ENCODE measurements at places on chromosomes 1 and 21. TPM values are rescaled to one million over a fixed set of nuclear protein-coding genes. Genes with fewer than 3 reads are reported as not detected.

- DNase-seq, result no peak
Observed at GRCh38 chr1:181015251-181015615, 7.4 kb downstream of the STX6 start.

The LIPI gene
- total RNA-seq, result not detected

GRCh38 chr1:219119839-219120238 is 53.8 kb upstream of the LYPLAL1 start:
- DNase-seq, result no peak

- DNase-seq, result no peak
Observed at GRCh38 chr21:43812139-43812821, 22.9 kb downstream of the RRP1 start.

- no peak for DNase-seq
Observed at GRCh38 chr1:175920381-175920780, 177.0 kb upstream of the TNR start.

DNA sequence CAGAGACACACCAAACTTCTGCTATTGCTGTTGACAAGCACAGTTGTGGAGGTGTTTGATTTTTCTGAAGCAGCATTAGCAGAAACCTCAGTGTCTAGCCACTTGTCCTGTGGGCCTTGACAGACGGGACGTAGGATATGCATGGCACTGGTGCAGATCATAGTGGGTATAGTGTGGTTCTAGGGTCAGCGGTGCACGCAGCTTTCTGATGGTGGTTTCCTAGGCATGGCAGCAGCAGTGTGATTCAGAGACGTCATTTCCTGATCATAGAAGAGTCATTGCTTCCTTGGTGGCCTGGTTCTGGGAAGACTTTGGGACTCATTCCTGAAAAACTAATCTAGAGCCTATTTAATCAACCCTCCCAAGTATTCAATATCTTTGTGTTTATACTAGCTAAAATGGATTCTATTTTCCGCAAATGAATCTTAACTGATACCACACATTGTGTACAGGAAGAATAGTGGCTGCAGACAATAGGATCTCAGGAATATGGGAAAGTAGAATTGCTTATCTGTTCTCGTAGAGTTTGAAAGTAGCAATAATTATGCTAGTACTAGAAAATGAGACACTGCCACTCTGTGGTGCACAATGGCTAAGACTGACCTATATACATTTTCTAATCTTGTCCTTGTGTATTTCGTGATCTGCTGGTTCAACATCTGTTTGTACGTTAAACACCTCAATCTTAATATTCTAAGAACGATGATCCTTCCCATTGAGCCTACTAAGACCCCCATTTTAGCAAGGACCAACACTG is 2.8 kb upstream of the USP1 start:
- DNase-seq, result no peak

DNA sequence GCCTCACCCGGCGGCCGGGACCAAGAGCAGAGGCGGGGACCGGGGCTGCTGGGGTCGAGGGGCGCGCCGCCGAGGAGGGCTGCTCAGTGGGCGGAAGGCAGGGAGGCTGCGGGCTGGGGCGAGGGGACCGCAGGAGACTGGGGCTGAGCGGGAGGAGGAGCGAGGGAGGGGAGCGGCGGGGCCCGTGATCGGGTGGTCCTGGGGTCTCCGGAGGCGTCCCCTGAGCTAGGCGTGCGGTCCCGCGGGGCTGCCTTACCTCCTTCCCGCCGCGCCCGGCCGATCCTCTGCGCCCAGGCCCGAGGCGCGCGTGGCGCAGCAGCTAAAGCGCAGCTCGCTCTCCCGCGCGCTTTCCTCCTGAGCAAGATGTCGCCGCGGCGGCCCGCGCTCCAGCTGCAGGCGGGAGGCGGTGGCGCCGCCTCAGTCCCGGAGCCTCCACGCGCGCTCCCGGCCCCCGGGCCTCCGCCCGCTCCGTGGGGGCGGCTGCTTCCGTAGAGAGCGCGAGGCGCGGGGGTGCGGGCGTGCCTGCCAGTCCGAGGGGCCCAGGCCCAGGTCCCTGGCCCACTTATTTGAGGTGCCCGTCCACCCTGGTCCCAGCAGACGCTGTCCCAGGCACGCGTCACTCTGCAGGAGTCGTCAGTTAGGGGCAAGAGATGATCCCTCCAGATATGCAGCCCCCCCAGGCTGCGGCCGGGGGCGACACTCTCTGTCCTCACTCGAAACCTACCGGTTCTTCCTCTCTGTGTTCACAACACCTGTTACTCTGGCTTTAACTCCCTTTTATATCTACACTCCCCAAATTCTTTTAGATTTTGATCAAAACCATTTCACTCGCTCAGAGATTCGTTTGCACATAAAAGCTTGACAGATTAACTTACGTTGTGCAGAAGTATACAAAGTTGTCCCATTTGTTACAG is at the start of gene CCSAP:
TSS of gene CCSAP (minus strand) at position 392 of the 914 bp plus-strand sequence. CDS start 582 bp downstream, outside the sequence.
- no peak for DNase-seq

- DNase-seq, result no peak
Observed at GRCh38 chr1:153586347-153586746, 20.7 kb upstream of the S100A2 start.

- peak; percentile 18 for DNase-seq
Observed at GRCh38 chr1:79497193-79497773, 490.8 kb upstream of the ADGRL4 start.

DNA sequence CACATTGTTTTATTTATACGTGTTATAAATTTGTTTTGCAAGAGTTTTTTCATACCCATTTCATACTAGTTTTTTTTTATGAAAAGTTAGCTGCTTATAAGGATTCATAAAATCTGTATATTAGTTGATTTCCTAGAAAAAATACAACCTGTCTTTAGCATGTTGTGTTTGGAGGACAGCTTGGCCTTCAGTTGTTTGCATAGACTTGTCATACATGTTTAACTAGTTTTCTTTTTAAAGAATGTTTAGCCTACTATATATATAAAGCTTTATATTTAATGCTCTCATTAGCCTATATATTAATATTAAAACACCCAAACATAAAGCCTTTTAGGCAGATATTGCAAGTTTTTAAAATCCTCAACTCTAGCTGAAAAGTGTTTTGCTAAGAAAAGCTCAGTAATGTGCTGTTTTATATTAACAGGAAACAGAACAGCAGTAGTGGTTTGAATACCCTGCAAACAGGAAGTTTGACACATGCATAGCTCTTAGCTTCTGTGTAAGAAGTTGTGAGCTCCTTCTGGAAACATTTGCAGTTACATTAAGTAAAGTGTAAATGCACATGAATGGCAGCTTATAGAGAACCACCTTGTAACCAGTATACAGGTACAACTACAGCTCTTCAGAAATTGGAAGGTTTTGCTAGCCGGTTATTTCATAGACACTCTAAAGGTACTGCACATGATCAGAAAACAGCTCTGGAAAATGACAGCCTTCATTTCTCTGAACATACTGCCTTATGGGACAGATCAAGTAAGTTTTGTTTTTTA is at the start of gene PRKACB:
TSS of gene PRKACB (plus strand) at position 476 of the 770 bp plus-strand sequence. CDS start at position 567, 91 bp downstream.
- peak; percentile 66 for DNase-seq

The TMEM61 gene
- not detected for total RNA-seq

GRCh38 chr1:85398391-85399064 is 66.4 kb downstream of the DDAH1 start:
- DNase-seq, result no peak

- no peak for DNase-seq
Observed at GRCh38 chr1:204126386-204126785, 25.5 kb downstream of the ETNK2 start.

The HPCA gene
- total RNA-seq, result not detected

The SPRR2A gene
- total RNA-seq, result not detected

DNA sequence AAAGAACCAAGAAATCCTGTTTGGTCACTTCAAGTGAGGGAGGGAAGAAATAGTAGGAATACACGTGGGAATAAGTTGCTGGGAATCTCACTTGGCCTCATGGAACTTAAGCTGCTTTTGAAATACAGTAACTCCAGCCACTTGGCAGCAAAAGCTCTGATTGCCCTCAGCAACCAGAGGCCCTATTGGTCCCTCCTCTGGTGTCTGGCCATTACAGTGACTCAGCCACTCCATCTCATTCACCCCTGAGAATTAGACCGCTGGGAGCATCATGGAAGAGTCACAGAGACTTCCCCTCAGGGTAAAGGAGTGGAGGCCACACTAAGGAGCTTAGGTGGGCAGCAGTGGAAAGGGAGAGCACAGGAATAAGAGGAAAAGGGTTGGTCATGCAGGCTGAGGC is 99.6 kb downstream of the ELAVL4 start:
- no peak for DNase-seq

GRCh38 chr1:215793180-215793579 is 226.1 kb downstream of the KCTD3 start:
- no peak for DNase-seq

The CDK18 gene
- 9.7 TPM for total RNA-seq

The ATP1A4 gene
- not detected for total RNA-seq

GRCh38 chr1:241411056-241411775 is 54.2 kb upstream of the RGS7 start:
- no peak for DNase-seq

DNA sequence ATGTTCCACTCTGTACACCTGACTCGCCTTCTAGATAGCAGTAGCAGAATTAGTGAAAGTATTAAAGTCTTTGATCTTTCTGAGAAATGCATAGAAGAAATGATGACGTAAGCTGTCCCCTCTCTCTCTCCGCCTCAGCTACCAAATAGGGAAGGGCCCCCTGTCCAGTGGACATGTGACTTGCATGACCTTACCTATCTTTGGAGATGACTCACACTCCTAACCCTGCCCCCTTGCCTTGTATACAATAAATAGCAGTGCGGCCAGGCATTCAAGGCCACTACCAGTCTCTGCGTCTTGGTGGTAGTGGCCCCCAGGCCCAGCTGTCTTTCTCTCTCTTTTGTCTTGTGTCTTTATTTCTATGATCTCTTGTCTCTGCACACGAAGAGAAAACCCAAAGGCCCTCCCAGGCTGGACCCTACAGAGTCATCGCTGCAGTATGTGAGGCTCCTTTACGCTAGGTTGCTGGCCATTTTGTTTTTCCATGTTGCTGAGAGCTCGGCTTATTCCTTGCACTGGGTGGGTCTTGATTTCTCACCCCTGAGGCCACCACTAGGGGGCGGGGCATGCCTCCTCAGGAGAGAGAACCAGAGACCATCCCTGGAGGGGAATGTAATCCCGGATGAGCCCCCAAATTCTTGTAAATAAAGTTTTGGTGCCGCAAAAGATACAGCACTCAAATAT is 16.0 kb upstream of the ZBTB8B start:
- no peak for DNase-seq

- no peak for DNase-seq
Observed at GRCh38 chr1:15610167-15610566, 7.1 kb upstream of the DDI2 start.

DNA sequence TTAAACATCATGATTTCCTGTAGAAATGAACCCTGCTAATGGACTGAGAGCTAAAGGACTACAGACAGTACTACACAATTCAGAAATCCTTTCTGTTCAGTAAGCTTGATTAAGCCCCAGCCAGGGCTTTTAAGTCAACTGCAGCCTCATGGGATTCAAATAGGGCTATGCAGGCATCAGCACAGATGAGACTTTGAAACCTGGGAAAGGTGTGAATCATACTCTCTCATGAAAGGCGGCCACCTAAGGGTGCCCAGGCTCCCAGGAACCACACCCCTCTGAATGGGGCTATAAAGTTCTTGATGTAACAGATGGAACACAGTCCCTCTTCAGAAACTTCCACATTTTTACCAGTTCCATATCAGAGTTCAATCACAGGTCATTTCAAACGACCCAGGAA is 7.6 kb downstream of the SIPA1L2 start:
- no peak for DNase-seq

The SNX7 gene
- total RNA-seq, result 35.6 TPM

The TNN gene
- 0.06 TPM for total RNA-seq

- no peak for DNase-seq
Observed at GRCh38 chr1:213623064-213623581, 364.6 kb upstream of the PROX1 start.

GRCh38 chr1:222876182-222876581 is 61.3 kb downstream of the DISP1 start:
- no peak for DNase-seq

DNA sequence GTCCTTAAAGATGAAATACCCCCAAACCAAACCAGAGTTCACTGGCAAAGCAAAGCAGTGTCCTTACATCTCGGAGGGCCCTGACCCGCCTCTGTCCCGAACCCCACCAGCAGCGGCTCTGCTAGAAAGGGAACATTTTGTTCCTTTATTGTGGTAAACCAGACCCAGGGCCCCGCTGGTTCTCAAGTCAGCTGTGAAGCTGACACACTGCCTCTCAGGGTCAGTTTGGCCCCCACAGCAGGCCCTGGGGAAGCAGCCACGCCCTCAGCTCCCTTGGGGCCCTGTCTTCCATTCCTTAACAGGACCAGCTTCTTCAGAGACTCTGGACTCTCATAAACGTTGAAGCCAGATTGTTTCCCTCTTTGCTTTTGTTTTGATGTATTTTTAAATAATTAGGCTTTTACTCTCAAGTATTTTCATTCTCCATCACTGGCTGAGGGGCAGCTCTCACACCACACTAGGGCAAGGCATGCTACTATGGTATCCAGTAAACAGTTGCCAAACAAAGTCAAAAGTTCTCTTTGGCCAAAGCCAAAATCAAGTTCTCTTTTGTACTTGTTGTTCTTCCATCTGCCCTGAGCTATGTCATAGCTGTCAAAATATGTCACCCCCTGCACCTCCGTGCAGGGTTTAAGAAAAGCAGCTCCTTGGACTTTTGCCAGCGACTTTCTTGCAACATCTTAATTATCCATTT is 61.1 kb upstream of the ANGPTL1 start:
- DNase-seq, result no peak

GRCh38 chr1:160949881-160950280 is 4.7 kb downstream of the ITLN2 start:
- DNase-seq, result no peak

GRCh38 chr1:66648901-66649595 is 103.2 kb upstream of the DYNLT5 start:
- no peak for DNase-seq

The HES2 gene
- total RNA-seq, result 41.8 TPM

The C1orf159 gene
- total RNA-seq, result 32.1 TPM

DNA sequence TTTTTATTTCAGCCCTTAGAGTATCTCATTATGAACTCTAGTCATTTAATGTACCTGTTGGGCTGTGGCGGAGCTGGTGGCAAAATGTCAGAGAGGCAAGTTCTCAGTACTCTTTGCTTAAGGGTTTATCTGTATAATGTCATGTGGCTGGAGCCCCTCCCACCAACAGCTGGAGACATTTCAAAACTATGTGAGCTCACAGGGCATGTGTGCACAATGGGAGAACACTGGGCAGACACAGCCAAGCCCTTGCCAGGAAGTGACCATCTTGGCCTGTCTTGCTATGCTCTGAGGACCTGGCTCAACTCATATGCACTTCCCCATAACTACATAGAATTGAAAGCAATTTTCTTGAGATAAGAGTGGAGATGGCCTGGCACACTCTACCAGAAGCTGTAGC is 296.4 kb downstream of the PTPRU start:
- no peak for DNase-seq

The TOE1 gene
- total RNA-seq, result 11.0 TPM

The LORICRIN gene
- total RNA-seq, result not detected

- no peak for DNase-seq
Observed at GRCh38 chr1:14265495-14265894, 333.0 kb upstream of the KAZN start.

DNA sequence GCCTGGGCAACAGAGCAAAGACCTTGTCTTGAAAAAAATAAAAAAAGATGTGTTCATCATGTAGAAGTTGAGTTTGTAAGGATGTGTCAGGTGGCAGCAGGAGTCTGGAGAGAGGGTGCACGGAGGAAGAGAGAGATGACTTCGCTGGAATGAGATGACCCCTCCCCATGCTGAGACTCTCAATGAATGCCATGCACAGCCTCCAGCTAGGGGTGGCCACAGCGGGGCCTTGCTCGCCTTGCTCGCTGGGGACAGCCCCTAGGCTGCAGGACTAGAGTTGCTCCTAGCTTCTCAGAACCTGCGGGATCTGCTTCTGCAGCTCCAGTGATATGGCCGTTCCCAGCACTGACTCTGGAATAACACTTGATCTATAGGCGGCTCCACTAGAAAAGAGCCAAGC is 6.6 kb upstream of the C2CD2 start:
- DNase-seq, result no peak

- no peak for DNase-seq
Observed at GRCh38 chr1:230120921-230121381, 53.9 kb downstream of the GALNT2 start.
